ENCODE measurements at places on chromosomes 5 and 9.

DNA sequence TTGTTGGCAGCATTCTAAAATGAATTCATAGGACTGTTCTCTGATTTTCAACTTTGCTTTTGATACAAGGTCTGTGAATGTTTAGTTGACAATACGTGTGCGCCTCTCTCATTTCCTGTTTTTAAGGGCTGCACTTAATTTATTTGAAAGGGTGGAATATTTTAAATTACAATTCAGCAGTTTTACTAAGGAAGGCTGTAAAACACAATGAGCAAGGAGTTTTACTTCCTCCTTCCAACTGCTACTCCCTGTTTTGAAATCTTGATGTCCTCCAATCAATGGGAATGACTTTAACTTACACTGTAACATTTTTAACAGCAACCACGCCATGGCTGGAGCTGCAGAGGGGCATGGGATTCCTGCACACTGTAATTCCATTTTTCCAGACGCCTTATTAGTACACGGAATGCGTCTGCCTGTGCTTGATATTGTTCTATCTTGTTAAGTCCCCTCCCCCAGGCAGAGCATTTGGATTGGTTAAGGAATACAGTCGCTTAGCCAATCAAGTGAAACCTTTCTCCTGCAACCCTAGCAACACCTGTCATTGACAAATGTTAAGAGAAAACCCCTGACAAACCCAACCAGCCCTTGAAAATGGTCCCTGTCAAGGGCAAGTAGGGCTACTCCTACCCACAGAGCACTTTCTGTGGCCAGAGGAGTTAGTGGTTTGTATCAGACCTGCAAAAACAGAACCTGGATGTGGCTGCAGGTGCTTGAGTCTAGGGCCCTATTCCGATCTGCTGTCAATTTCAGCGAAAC lies 12.5 kb upstream of the ZSWIM6 start:
- DNase-seq = no peak

DNA sequence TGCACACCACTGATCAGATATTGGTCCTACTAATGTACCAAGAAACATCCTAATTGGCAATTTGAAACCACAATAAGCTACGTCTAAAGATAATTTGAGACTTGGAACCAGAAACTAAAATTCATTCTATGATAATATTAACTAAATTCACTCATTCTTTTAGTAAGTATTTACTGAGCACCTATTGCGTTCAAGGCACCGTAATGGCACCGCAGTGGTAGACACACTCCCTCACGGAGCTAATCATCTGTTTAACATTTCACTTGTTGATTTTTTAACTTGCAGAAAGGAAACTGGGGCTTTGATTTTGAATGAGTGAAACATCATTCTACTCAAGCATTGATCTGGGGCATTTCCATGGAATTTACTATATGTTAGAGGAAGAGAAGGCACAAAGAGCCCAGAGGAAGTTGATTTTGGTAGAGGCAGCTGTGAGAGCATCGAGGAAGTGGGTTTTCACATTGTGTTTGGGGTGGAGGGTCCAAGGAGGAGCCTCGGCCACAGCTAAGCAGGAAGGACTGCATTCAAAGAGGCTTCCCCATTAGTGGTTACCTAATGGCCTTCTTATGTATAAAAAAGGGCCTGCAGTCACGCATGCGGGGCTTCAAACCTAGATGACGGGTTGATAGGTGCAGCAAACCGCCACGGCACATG lies 7.1 kb downstream of the RAPGEF1 start:
- no peak for DNase-seq

DNA sequence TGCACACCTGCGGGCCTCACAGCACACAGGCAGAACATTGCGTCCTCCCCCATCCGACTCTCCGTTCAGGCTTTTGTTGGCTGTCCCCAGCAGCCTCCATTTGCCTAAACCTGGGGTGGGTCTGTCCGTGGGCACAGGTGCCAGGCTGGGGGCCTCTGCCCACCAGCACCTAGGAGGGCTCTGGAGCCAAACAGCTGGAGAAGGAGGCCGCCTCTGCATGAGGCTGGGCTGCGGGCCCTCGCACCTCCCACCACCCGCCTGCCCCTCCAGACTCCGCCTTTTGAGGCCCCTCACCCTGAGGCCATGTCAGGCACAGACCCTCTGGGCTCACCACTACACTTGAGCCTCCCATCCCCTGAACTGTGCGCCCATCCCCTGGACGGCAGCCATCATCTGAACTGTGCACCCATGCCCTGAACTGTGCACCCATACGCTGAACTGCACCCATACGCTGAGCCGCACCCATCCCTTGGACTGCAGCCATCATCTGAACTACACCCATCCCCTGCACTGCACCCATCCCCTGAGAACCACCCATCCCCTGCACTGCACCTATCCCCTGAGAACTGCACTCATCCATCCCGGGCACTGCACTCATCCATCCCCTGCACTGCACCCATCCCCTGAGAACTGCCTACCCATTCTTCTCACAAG lies 98.0 kb upstream of the OTULINL start:
- DNase-seq = no peak

- DNase-seq = no peak
These were observed 174.3 kb downstream of the TRPM3 start for GRCh38 chr9:70947086-70947485.

DNA sequence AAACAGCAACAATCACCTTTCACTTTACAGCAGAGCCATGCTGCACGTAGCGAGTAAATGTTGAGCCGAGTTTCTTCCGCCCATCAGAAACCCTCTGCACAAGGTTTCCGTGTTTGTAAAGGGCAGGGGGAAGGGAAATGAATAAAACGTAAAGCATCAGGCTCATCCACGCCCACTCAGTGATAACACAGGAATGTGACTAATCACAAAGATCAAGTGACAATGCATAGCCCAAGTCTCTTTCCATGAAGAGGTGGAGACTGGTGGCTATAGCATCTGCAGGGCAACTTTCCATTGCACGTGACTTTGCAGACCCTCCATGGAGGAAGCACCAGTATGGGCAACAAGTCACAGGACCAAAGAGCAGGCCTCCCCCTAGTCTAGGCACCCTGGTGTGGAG lies 56.6 kb downstream of the CAMSAP1 start:
- no peak for DNase-seq

DNA sequence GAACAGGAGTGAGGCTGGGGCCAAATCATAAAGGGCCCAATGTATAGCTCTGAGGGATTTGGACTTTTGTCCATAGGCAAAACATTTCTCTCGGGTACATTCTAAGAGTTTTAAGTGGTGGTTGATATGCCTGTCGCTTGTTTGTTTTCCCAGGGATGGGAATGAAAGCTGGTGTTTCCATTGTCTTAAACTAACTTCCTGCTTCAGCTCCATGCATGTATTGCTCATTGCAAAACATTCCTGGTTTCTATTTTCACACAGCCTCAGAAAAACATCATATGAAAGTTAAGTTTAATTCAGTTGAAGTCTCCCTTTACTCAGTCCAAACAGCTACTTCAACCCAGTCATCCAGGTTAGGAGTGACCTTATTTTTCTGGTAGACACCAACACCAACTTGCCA lies 235.0 kb downstream of the ACTL7B start:
- DNase-seq = no peak

Data from NCI-H187 treated with DMSO at 0.1 percent for 48 hours (cell line).